Stimulated activated CD8-positive, alpha-beta memory T cell treated with anti-CD3 and anti-CD28 coated beads, Interleukin-12 subunit alpha, Interleukin-12 subunit beta, amount 100 ng/mL, for 4 hours (primary cell): ENCODE measurements at places on chromosomes 16 and 17.

GRCh38 chr17:35028531-35029262, 34.8 kb downstream of the RFFL start:
- no peak for DNase-seq

- DNase-seq = no peak
Observed at GRCh38 chr16:49495596-49496355, 122.2 kb downstream of the C16orf78 start.

- DNase-seq = no peak
Observed at GRCh38 chr17:76166168-76166567, 25.1 kb upstream of the FOXJ1 start.

GRCh38 chr17:7098802-7099459, 15.7 kb downstream of the ASGR2 start:
- no peak for DNase-seq

DNA sequence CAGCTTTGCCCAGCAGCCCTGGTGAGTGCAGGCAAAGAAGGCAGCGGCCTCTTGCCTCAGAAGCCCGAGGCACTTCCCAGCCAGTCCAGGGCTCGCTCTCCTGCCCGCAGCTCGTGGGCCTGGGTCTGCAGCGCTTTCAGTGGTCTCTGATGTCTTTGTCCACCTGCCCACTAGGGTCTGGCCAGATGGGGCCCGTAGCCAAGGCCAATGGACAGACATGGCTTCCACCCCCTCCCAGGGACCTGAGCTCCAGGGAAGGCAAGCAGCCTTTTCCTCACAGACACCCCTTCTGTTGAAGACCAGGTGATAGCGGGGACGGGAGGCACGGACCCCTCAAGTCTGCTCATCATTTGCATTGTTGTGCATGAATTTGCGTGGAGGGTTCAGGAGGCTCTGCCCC, 33.7 kb upstream of the ZC3H18 start:
- no peak for DNase-seq

GRCh38 chr17:15456972-15457722, 10.3 kb downstream of the CDRT4 start:
- DNase-seq = no peak

- no peak for DNase-seq
Observed at GRCh38 chr16:55037966-55038365, 107.3 kb downstream of the IRX5 start.

DNA sequence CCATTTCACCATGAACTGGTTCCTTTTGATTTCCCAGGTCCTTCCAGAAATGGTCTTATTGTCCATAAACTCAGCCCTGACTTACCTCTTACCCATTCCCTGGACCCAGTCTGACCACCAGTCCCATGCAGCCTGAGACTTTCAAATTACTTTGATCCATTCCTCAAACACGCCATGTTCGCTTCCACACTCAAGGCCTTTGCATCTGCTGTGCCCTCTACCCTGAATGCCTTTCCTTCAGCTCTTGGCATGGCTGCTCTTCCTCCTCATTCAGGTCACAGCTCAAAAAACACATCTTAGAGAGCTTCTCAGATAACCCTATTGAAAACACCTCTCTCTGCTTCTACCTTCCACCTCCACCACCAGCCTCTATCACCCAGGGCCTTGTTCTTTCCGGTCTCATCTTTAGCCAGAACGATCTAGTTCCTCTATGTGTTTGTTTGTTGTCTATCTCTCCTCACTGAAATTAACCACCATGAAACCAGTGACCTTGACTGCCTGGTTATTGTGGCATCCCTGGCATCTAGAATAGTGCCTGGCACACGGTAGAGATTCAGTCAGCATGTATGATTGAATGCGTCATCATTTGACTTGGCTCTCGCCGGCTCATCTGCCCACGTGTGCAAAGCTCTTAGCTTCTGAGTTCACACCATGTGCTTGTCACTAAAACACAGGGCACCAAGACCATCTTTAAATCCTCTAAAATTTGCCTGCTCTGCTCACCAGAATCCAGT, 12.8 kb downstream of the CRYM start:
- DNase-seq = no peak

DNA sequence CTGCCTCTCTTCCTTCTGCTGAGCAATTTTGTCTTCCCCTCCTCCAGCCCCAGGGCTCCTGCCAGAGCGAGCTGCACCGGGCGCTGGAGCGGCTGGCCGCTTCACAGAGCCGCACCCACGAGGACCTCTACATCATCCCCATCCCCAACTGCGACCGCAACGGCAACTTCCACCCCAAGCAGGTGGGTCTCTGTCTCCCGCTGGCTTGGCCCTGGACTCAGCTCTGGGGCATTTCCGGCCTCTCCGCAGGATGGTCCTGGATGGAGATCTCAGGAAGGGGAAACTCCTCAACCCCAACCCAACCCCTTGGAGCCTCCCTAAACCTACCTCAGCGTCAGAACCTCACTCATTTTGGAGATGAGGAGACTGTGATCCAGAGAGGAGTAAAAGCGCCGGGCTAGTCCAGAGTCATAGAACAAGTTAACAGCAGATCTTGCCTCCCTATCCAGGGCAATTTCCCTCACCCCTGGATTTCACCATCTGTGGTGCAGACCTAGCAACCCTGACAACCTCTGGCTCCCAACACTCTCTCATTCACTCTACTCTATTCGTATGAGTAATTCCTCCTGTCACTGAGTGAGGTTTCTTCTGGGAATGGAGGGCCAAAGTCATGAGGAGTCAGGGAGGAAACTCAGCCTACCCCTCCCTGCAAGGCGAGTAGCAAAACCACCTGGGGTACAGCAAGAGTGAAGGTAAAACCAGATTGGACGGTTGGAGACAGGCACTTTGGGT, 10.8 kb downstream of the IGFBP4 start:
- no peak for DNase-seq

GRCh38 chr16:28491970-28492474, at the start of gene CLN3:
Gene CLN3, minus strand, starts transcription at chr16:28492074. Its CDS starts 315 bp downstream, at chr16:28491759.
- DNase-seq = peak; percentile 76

DNA sequence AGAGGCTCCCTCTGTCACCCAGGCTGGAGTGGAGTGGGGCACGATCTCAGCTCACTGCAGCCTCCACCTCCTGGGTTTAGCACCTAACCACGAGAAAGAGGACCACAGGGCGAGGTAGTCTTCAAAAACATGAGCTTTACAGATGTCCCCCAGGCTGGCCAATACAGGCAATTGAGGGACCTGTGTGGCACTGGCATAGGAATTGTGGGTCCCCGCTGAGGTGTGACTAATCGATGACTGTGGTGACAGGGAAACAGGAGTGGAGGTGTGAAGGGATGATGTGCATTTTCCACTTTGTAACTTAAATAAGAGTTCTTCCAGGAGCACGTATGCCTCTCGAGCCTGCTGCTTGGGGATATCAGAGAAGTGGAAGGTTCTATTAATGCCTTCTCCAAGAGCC, 12.6 kb upstream of the ARHGAP17 start:
- no peak for DNase-seq

DNA sequence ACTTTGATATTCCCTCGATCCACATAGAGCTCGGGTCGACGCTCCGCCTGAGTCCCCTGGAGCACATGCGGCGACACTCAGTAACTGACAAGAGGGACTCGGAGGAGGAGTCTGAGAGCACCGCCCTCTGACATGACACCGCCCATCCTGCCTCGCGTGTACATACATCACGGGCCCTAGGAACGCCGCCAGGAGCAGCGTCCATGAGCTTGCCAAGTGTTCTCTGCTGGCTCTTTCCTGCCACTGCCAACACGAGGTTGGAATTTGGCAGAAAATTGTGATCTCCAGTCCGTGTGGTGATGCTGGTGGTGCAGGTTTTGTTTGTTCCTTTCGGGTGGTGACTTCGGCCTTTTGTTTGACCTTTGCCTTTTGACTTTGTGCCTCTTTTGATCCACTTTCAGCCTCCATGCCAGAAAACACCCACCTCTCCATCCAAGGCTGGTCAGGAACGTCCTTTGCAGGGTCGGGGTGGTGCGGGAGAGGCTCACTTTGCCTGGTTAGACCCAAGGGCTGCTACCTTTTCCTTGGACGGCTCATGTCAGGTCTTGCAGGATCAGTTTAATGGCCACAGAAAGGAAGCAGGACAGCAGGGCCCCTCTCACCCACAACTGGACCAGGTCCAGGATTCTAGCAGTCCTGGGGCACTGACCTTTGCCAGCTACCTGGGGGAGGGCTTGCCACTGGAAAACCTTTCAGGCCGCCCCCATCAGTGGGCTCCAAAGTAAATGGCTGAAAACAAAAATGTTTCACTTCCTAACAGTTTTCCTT, 27.6 kb downstream of the ELAC2 start:
- no peak for DNase-seq

GRCh38 chr17:28949185-28950016, 1.9 kb downstream of the PHF12 start:
- peak; percentile 45 for DNase-seq

DNA sequence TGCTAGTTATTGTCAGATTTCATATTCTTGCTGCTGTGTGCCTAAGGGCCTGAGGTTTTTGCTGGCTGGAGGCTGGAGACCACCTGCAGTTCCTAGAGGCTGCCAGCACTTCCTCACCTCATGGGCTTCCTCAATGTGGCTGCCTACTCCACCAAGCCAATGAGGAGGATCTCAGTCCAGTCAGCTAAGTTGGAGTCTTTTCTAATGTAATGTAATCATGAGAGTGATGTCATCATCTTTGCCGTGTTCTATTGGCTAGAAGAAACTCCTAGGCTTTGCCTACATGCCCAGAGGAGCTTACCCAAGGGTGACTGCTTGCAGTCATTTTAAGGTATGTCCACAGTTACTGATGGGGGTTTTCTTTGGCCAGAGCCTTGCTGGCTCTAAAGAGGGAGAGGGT, 53.0 kb downstream of the SOCS3 start:
- DNase-seq = no peak

DNA sequence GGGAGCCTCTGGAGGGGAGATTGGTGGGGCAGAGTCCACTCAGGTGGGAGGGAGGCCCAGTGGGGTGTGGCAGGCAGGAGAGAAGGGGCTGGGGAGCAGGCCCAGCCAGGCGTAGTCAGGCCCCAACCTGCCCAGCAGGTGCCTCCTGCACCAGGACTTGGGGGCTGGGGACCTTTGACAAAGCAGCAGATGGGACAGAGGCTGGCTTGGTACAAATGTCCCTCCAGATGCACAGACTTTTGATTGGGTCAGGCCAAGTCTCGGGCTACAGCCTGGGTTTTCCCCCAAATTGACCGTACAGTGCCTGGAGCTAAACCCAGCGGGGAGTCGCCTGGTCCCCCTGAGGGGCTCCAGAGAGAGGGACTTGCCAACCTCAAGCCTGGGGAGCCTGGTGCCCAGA, 411 bp downstream of the GGT6 start:
- no peak for DNase-seq

- no peak for DNase-seq
Observed at GRCh38 chr16:6777624-6778023, 555.0 kb upstream of the RBFOX1 start.

- no peak for DNase-seq
Observed at GRCh38 chr17:66357037-66357436, 54.6 kb downstream of the PRKCA start.

GRCh38 chr16:31390504-31391041, 2.6 kb upstream of the ITGAD start:
- no peak for DNase-seq

- DNase-seq = no peak
Observed at GRCh38 chr17:57823469-57824401, 26.1 kb downstream of the MRPS23 start.

DNA sequence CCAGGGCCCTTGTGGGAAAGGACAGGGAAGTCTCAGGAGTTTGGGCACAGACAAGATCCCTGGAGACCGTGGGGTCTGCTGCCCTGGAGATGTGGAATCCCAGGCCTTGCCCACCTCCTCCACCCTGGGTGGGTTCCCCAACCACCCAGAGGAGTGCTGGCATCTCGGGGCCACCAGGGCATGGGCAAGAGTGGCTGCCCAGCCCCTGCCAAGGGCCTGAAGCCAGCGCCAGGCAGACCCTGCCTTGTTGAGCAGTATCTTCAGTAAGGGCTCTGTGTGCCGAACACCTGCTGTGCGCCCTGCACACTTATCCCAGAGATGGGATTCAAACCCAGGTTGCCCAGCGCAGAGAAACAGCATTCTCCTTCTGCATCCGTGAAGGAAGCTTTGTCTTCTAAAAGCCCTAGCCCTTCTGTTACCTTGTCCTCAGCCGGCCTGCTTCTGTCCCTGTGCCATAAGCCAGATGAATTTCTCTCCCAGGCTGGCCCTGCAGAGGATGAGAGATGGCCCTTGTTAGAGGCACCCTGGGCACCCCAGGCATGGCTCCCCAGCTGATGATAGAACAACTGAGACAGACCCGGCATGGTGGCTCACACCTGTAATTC, 32.4 kb downstream of the TMEM235 start:
- DNase-seq = no peak

DNA sequence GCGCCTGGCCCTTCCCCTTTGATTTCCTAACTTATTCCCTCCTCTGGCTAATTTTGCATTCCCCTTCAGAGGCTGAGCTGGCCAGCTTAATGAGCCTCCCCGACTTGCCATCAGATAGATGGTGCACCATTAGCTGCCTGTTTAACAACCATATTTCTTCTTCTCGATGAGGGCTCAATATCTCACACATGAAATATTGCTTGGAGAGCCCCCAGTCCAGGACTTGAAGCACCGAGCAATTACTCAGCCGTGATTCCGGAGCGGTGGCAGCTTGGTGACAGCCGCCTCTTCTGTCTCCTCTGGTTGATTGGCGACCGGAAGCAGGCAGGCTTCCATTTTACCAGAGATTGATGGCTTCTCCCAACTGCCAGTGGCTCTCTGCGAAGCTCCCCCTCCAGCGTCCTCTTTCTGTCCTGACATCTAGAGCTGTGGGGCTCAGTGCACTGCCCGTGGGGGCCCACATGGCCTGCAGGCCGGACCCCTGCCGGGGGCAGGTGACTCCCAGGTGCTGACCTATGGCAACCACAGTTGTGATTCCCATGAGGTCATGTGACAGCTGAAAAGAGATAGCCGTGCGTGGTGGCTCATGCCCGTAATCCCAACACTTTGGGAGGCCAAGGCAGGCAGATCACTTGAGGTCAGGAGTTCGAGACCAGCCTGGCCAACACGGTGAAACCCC, 133.7 kb upstream of the SEC14L1 start:
- DNase-seq = no peak

- DNase-seq = peak; percentile 44
Observed at GRCh38 chr17:17205368-17206123, 587 bp downstream of the PLD6 start.

DNA sequence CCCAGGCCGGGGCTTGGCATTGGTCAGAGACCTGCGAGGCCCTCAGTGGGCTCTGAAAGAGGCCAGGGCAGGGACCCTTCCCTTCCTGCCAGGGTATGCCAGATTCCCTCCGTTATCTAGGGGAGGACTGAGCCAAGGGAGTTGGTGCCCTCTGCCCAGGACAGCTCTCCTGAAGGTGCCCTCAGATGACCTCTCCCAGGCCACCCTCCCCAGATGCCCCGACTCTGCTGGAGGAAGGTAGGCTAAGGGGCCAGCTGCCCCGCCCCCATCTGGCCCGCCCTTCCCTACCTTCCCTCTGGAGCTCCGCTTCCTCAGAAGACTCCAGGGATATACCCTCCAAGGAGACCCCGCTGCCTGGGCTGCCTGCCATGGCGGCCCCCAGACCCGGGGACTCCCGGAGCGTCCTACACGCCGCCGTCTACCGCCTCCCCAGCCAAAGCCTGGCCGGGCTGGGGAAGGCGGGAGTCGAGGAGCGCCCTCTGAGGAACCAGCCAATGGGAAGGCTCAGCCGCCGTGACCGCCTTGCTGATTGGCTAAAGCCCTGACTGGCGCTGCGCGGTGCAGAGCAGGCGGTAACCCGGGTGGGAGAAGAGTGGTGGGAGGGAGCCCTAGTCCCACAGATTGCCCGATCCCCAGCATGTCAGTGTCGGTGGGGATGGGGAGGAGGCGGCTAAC, 7.0 kb downstream of the MPP2 start:
- peak; percentile 55 for DNase-seq
